ENCODE measurements at places on chromosomes 12 and 14. TPM values are rescaled to one million over a fixed set of nuclear protein-coding genes. Genes with fewer than 3 reads are reported as not detected.

Gene RBMS2
- total RNA-seq, result 12.2 TPM

Gene GUCY2C
- not detected for total RNA-seq

Gene TMED8
- total RNA-seq, result 5.0 TPM

Gene PTCSC3
- not detected for total RNA-seq

Gene HOTAIR
- not detected for total RNA-seq

Gene KCNC2
- total RNA-seq, result not detected

Gene KRT72
- total RNA-seq, result not detected

Gene SLC17A8
- not detected for total RNA-seq

Gene MIP
- total RNA-seq, result not detected

Gene SLC2A13
- total RNA-seq, result 3.0 TPM

Gene CPNE8
- 0.17 TPM for total RNA-seq

Gene KRT86
- not detected for total RNA-seq

Gene EIF2S3B
- total RNA-seq, result 0.30 TPM

Gene PPTC7
- 4.9 TPM for total RNA-seq

Gene LRRC10
- total RNA-seq, result not detected

Gene CLEC9A
- not detected for total RNA-seq

Gene TCL1B
- total RNA-seq, result not detected

Gene LARP4
- 14.6 TPM for total RNA-seq

Gene GLT8D2
- 25.9 TPM for total RNA-seq

Gene ZNF385A
- 2.5 TPM for total RNA-seq
